ENCODE measurements at places on chromosomes 11 and 22.
A peak's percentile ranks its signal among the peaks of the same experiment; 100 is the strongest.

DNA sequence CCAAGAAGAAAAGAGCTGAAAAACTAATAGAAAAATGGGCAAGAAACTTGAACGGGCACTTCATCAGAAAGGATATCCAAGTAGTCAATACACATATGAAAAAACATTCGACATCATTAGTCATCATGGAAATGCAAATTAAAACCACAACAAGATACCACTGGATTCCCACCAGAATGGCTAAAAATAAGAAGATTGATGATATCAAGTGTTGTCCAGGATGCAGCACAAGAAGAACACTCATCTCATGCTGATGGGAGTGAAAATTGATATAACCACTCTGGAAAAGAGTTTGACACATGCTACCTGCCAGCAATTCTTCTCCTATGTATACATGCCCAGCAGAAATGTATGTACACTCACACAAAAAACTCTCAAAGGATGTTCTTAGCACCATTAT, 26.9 kb upstream of the SCUBE2 start:
- DNase-seq: no peak

DNA sequence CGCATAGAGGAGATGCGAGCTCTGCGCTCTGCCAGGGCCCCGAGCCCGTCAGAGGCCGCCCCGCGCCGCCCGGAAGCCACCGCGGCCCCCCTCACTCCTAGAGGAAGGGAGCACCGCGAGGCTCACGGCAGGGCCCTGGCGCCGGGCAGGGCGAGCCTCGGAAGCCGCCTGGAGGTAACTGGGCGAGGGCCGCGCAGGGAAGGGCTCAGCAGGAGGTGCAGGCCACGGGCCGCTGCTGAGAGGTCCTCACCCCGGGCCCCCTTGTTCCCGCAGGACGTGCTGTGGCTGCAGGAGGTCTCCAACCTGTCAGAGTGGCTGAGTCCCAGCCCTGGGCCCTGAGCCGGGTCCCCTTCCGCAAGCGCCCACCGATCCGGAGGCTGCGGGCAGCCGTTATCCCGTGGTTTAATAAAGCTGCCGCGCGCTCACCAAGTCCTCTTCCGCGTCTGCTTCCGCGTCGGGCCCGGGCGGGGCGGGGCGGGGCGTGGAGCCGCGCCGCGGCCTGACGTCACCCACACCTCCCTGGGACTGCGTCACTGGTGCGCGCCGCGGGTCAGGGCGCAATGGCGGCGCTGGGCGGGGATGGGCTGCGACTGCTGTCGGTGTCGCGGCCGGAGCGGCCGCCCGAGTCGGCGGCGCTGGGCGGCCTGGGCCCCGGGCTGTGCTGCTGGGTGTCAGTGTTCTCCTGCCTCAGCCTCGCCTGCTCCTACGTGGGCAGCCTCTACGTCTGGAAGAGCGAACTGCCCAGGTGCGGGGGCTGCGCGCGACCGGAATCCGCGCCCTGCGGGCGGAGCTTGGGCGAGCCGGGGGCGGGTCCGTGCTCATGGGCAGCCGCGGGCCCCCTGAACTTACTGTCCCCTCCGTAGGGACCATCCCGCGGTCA, at the start of gene RCE1:
Gene RCE1 (plus strand): TSS at position 546 of the 880 bp plus-strand sequence. CDS start 15 bp downstream, at position 561.
- DNase-seq: peak; percentile 85

- DNase-seq: no peak
Measured at GRCh38 chr11:111913997-111914396, 1.5 kb downstream of the HSPB2 start.

- peak; percentile 65 for DNase-seq
Measured at GRCh38 chr11:107849790-107850189, 8.8 kb downstream of the SLC35F2 start.

- no peak for DNase-seq
Measured at GRCh38 chr22:50544746-50545253, 899 bp upstream of the KLHDC7B start.

Measured in MV-4-11 (cell line).